ENCODE measurements at places on chromosomes 3 and 15.

DNA sequence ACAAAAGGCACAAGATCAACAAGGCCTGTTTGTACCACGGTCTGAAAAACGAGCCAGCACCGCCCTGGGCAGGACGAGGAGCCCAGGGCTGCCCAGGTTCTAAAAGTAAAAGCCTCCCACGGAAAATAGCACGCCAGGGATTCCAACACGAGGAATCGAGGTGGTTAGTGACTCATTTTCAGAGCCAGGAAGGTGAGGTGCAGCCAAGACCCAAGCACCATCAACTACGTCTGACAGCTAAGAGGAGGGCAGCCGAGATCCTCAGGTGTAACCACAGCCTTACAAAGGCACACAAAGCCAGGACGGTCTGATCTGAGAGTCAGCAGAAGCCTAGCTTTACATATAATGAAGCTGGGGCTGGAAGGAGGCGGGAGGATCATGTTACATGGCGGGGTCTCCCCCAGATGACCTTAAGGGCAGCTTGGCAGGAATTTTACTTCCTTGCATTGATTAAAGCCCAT lies 52.5 kb downstream of the ATP10A start:
- no peak for DNase-seq

DNA sequence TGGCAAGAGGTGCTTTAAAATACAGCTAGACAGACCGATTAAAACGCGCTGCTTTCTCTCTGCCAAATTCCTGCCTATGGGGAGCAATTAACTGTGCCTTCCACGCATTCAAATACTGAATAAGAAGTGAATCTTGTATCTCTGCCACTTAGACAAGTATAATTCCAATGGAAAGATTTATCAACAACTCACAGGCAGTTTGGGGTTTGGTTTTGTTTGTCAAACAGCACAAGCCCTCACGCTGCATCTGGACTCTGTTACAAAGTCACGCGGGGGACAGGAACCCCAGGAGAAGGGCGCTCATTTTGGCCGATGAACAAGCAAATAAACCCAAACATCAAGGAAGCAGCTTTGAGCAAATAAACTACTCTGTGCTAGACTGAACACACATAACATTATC lies 61.8 kb upstream of the TMCO5A start:
- no peak for DNase-seq

DNA sequence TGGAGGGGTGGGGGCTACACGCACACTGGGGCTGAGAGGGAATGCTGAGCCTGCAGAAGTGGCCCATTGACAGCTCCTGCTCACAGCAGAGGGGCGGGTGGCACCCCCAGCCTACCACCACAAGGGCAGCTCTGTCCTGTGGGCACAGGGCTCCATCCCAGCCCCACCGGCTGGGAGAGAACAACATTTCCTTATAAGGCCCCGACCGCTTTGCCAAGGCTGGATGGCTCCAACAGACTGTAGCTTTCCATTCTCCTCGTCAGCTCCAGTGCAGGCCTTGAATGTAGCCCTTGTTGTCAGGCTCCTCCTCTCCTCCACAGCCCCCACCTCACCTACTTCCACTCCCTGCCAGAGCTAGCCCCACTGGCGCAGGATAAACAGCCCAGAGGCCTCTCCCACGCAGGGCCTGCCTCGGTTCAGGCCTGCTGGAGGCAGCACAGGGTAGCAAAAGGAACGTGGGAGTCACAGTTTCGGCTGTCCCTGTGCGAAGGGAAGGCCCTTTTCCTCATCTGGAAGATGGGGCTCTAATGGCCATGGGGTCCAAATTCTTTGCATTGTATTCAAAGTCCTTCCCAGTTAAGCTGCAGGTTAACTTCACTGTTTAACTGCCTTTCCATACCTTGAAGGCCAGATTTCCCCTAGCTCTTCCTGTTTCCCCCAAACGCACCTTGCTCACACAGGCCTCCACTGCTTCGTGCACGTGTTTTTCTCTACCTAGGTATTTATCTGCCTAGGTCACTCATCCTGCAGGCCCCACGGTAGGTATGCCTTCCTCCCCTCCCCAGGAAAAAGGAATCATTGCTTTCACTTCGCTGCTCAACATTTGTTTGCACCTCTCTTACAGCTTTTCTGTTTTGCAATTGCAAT lies 101.6 kb upstream of the LPP start:
- no peak for DNase-seq

GRCh38 chr3:156071031-156071430 lies 49.3 kb upstream of the KCNAB1 start:
- DNase-seq = no peak

DNA sequence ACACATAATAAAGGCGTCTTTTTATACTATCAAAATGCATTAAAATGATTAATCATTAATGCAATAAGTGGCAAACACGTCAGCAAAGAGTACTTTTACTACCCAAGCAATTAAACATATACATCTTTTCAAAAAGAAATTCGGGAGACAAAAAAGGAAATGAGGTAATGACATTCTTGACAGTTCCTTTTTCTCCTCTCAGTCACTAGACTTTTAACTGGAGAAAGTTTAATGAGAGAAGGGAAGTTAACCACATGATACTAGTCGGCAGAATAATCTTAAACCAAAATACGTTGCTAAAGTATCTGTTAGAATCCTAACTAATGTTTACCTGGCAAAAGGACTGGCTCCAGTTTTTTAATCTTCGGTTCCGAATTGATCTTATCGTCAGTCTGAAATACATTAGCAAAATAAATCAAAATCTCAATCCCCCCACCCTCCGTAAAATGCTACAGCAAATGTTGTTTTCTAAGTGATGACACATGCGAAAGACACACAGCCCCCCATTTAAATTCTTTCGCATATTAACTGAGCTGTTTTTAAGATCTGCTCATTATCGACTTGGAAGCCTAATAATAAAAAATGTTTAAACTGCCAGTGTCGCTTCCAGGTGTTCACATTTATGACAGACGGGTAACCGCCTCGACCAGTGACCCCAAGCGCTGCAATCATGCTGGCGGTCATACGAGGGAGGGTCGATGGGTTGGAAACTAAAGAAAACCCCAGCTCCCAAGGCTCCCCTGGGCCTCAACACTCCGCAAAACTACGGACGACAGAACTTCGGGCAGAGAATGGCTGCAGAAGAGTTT lies 778 bp downstream of the MTMR10 start:
- no peak for DNase-seq
